ENCODE measurements at places on chromosomes 7 and 10.
A peak's percentile ranks its signal among the peaks of the same experiment; 100 is the strongest.

DNA sequence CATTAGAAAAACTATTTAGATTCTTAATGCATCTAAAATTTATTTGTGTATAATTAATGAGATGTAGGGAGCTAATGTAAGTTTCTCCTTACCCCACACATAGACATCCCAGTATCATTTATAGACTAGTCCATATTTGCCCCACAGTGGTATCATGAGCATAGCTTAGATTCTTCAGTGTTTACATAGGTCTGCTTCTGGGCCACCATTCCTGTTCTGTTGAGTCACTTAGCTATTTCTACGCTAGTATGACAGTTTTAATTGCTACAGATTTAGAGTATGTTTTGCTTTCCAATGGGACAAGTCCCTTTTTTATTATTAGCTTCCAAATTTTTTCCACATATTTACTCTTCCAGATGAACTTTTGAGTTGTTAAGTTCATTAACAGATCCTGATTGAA lies 69.4 kb downstream of the MCMBP start:
- no peak for DNase-seq

DNA sequence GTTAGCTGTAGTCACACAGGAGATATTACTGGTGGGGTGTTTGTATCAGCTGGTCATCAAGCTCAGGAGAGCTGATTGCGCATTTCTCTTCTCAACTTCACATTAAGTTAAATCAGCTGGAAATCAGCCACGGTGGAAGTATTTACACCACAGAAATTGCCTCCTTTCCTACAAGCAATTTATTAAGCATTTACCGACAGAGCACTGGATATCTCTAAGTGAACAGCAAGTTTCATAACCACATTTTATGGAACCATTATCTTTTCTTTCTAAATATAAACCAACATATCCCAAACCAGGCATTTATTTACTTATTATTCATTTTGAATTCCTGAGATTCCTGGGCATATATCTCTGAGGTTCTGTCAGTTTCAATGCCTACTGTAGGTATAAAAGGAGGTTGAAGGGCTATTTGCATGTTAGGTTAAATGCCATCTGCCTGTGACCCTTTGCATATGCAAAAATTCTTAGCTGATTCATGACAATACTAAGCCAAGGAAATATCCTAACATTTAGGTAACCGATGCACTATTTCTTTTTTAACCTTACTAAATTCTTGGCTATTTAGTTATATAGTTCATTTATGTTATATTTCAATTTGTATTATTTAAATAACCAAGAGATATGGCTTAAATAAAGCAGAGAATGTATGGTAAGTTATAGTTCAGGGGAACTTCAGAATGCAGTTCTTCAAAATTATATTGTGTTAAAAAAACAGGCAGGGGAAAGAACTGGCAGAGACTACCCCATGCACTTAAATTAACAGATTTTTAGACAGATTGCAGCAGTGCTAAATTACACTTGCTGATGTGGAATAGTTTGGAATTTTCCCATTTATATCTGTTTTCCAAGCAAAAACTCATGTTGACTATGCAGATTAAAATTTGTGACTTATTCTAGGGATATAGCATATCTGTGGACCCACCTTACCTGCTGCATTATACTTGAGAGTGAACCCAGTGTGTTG lies 56.8 kb downstream of the DYNC1I1 start:
- DNase-seq = no peak

DNA sequence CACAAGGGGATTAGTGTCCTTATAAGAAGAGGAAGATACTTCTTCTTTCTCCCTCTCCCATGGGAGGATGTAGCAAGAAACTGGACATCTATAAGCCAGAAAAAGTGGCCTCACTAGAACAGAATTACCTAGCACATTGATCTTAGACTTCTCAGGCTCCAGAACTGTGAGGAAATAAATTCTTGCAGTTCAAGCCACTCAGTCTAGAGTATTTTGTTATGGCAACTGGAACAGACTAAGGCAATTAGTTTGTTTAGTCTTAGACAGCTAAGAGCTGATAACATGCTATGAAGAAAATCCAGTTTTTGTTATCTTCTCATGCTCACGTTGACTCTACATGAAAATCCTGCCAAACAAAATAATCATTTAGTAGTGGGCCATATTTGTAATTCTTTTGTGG lies 627.6 kb upstream of the PHF14 start:
- no peak for DNase-seq

DNA sequence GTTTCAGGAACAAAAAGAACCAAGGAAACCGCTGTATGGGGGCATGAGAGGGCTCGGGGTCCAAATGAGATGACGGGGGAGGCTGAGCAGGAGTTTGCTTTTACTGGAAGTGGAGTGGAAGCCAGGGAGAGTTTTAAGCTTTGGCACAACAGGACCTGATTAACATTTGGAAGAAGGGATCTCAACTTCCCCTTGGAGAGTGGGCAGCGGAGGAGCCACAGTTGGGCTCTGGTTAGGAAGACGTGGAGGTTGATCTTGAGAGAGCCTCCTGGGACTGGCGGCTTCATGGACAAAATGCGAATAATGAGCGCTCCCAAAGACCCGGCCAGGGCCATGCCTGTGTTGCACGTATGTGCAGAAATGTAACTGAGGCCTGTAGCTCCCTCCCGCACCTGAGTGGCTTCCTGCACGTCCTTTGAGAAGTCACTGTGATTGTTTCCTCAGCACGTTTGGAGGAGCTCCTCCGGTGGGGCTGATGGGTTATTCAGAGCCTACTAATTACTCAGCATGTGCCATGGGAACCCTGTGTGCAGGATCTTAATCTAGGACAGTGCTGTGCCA lies 595.3 kb upstream of the MGMT start:
- DNase-seq = no peak

DNA sequence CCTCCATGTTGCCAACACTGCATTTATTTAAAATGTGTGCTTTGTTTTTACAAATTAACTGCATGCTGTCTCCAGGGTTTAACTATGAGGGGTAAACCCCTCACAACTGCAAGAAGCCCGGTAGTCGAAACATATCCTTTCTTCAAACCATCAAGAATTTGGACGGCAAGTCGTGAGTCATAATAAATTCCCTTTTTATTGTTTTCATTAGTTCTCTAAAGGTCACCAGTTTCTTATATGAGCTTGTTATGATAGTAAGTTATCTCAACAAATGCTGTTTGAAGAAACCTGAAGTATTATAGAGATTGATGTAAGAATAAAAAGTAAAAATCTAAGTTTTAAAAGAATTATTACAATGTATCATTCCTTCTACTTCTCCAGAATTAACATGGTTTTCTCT lies 12.2 kb upstream of the FIGNL1 start:
- DNase-seq = no peak

DNA sequence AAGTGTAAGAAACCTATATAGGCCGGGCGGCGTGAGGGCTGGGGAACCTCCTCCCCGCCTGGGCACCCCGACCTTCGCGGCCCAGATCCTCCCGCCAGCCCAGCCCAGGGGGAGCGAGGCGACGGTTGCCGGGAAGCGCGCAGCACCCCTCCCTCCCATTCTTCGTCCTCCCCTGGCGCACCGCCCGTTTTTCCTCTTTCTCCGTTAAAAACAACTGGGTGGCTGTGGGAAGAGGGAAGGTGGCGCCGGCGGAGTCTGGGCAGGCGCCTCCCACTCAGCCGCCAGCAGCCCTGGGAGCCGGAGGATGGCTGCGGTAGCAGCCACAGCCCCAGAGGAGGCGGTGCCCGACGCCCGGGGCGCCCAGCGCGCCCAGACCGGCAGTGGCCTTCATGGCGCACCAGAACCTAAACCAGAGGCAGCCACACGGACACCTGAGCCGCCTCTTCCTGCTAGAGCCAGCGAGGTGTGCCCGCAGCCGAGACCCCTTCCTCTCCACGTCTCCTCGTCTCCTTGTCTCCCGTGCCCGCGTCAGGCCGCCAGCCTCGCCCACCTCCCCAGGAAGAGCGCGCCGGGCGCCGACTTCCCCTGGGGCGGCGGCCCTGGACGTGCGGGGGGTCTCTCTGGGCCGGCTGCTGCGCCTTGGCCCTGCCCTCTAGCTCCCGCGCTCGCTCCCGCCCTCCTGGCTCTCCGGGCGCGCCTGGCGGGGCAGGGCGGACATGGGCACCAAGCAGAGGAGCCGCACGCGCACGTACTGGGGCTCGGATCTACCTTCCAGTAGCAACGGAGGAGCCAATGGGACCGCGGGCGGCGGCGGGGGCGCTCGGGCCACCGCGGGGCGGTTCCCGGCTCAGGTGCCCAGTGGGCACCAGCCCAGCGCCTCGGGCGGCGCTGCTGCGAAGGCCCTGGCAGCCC lies 32.8 kb upstream of the SFTPD start:
- peak; percentile 17 for DNase-seq

DNA sequence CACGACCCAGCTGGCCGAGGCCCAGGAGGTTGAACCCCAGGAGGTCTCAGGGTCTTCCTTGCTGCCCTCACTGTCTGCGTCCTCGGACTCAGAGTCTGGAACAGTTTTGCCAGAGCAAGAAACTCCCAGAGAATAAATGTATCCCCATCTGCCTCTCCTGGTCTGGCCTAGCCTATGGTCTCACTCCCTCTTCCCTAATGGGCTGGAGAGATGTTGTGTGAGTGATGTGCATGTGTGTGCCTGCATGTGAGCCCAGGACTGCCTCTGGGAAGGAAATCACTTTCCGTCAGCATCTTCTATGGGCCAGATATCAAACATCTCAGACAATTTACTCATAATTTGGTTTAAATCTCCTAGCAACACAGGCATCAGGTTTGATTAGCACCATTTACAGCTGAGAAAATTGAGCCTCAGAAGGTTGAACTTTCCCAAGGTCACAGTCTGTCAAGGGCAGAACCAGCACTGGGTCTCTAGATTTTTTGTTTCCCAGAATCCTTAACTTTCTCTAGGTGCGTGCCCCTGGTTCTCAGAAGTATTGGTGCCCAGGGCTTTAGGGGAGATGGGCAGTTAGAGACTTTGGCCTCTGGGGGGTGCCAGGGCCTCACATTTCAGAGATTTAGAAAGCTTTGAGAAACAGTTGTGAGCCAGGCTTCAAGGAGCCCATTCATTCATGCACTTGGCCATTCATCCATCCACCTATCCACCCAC lies 4.9 kb downstream of the TMEM270 start:
- DNase-seq = no peak

- no peak for DNase-seq
These were observed 430.4 kb downstream of the GRID1 start for GRCh38 chr10:85936161-85936560.

DNA sequence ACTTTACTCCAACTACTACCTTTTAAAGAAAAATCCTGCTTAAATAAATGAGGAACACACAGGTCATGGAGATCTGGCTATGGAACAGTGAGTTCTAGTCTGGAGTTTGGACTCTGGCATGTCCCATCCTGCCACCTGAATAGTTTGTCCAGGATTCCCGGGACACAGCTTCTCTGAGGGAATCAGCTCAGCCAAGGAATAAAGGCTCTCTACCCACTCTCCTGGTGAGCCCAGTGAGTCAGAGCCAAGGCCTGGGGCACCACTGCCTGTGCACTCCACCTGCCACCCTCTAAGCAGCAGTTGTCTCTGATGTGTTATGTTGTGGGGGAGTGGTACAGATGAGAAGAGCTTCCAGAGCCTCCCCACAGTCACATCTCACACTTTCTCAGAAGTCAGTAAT lies 113.5 kb downstream of the HTR5A start:
- no peak for DNase-seq

GRCh38 chr7:111229181-111229740 lies 138.3 kb downstream of the LRRN3 start:
- no peak for DNase-seq

- no peak for DNase-seq
These were observed 128.2 kb downstream of the FGFR2 start for GRCh38 chr10:121469797-121470606.

DNA sequence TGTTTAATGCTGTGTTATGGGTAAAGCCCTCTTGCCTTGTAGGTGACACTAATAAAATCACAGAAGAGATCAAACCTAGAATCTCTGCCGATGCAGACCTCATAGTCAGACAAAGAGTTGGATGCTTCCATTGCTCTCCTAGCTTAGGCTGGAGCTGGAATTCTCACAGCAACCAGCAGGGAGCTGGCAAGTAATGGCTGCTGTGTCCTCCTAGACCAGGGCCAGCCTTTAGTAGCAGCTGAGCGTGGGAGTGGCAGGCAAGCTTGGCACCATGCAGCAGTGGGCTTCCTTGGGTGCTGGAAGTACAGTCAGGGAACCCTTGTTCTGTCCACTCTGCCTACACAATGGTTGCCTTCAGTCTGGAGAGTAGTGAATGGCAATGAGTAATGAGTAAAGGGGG lies 598.3 kb upstream of the GALNT17 start:
- DNase-seq = no peak

DNA sequence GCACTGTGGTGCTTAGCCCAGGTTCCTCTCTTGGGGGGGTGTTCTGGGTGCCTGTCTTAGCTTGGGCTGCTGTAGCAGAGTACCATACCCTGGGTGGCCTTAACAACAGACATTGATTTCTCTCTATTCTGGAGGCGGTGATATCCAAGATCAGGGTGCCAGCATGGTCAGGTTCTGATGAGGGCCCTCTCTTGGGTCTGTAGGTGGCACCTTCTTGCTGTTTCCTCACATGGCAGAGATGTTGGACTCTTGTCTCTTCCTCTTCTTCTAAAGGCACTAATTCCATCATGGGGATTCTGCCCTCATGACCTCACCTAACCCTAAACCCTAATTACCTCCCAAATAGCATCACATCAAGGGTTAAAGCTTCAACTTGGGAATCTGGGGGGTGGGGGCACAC lies 19.9 kb upstream of the CRHR2 start:
- DNase-seq = no peak

GRCh38 chr7:131109011-131109758 lies 218.5 kb upstream of the MKLN1 start:
- no peak for DNase-seq

GRCh38 chr7:46705386-46706255 lies 784.5 kb upstream of the IGFBP3 start:
- no peak for DNase-seq
